ENCODE measurements at places on chromosomes 4 and X.

GRCh38 chr4:86818211-86818610, 31.0 kb downstream of the SLC10A6 start:
- no peak for DNase-seq

GRCh38 chr4:39732728-39733127, 34.8 kb downstream of the UBE2K start:
- DNase-seq: no peak

DNA sequence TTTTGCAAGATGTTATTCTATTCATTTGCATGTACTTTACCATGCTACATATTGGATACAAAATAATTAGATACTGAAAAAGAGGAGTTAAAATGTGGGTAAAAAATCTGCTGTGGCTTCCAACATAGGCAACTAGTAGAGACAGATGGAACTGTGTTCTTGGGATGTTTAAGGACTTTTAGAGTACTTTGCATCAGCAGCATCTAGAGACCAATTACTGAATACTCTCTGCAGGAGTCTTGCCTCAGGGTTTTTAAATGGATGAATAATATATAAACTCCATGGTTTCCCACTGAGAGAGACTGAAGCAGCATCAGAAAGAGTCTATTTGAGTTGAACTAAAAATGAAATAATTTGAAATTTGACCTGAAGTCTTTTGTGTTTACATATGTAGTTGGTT, 676.7 kb downstream of the GALNTL6 start:
- no peak for DNase-seq

DNA sequence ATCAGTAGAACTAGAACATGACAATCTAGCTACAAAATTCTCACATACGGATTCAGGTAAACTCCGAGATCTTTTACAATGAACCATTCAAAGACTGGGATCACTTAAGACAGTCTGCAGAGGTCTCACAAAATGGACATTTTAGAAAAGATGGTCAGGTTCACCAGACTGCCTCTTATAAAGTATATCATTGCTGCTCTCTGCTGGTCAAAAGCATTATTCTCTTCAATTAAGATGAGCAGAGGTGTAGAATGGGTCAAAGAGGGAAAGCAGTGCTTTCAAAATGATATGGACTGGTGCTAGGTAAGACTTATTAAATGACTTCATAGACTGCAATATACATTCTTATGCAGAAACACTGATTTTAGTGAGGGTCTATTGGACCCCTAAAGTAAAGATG, 434.7 kb downstream of the PACRGL start:
- no peak for DNase-seq

DNA sequence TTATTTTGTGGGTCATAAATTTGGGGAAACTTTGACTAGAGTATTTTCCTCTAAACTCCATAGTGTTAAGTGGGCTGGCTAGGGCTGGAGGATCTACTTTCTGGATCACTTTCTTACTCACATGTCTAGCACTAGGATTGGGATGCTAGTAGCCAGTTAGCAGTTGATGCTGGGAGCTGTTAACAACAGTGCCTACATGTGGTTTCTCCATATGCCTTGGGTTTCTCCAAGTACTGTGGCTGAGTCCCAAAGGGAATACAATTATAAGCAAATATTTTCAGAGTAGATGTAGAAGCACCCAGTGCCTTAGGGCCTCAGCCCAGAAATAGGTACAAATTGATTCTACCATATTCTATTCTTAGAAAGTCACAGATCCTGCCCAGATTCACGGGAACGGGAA, 1614.9 kb downstream of the ARAP2 start:
- no peak for DNase-seq

DNA sequence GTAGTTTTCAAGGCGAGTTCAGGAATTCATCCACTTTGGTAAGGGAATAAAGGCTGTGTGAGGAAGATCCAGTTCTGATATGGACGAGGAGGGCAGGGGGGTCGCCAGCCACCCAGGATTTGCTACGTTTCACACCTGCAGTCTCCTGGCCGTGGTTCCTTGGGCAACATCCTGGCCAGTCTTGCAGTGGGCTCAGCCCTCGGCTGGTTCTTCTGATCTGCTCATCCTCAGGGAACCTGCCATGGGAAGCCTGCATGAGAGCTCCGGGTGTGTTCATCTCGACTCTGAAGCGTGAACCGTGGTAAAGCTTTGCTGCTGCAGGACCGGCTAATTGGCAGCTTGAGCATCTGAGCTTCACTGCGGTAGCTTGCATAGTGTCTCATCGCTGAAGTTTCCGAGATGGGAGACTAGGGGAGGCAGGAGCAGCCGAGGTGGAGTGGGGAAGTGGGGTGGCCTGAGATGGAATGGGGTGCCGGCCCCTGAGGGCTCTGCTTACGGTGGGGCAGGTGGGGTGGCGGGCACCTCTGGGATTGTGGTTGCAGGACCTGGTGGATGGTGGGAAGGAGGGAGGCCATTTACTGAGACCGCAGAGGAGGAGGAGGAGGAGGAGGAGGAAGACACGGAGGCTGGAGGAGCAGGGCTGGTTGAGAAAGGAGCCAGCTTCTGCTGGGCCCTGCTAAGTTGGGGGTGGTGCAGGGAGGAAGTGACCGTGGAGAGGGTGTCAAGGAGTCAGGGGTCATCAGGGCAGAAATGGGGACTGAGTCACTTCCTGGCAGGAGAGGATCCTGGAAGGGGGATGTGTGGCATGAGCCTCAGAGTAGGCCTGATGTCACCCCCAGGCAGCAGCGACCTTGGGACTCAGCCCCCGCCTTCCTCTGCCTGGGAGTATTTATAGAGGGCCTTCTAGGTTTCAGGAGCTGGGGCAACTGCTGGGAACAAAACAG, 213.1 kb upstream of the PSAPL1 start:
- no peak for DNase-seq

DNA sequence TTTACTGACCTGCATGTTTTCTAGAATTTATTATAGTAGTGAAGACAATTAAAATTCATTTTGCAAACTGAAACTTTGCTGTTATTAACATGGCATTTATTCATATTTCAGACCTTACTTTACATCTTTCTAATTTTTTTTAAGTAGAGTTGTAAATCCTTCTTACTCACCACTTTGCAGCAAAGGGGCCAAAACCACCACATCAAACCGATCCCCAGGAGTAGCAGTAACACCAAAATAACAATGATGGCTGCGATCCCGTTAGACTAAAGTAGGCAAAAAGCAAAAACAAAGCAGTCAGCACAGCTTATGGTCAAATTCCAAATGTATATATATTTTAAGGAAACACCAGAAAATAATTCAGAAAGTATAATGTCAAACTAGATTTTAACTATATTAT, 64.7 kb downstream of the ANTXR2 start:
- no peak for DNase-seq
